Activated T-cell treated with anti-CD3 and anti-CD28 coated beads, Interleukin-2, amount 50 U/mL, for 72 hours (primary cell): ENCODE measurements at places on chromosomes 4 and X.

DNA sequence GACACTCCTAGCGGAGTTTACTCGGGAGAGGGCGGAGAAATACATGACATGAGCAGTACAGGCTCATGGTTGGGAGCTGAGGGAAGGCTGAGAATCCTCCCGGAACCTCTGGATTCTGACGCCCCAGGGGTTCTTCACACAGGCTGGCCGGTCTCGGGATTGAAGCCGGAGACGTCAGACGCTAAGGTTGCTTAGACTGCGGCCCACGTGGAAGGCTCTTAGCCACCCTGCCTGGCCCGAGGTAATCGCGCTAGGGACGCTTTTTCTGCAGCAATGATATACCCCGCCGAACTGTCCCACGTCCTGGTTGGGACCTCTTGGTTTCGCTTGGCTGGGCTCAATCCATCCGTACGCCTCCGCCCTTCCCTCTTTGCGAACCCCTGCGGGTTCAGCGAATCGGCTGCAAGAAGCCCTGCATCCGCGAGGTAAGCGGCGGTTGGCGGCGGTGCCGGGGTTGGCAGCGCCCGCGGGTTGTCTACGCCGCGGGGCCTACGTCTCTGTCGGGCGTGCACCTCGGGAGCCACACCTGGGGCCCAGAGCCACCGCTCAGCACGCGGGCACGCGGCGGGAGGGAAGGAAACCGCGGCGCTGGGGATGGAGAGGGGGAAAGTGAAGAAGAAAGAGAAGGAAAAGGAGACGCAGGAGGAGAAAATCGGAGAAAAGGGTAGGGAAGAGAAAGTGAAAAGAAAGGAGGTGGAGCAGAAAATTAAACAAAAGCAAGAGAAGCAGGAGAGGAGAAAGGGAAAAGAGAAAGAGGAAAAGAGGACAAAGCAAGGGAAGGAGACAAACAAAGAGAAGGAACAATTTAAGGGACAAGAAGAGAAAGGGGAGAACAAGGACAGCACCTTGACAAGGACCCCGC, at the start of gene ARL9:
Gene ARL9, plus strand, starts transcription at position 523 of the 862 bp plus-strand sequence. Its CDS starts 72 bp downstream, at position 595.
- DNase-seq, result peak; percentile 62

DNA sequence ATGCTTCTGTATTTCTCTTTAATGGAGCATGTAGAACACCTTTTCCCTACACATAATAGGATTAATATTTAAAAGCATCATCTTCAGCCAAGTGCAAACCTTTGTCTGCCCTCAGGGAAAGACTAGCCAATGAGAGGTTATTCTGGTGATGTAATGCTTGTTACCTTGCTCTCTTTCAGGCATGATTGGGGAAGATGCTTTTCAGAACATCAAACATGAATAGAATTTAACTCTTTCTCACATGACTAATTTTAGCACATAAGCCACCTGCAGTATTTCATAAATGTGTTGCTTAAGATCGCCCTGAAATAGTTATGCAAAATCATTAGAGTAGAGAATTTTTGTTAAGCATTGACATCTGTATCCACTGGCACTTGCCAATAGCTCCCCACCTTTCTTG, 10.7 kb upstream of the EPGN start:
- DNase-seq, result no peak

DNA sequence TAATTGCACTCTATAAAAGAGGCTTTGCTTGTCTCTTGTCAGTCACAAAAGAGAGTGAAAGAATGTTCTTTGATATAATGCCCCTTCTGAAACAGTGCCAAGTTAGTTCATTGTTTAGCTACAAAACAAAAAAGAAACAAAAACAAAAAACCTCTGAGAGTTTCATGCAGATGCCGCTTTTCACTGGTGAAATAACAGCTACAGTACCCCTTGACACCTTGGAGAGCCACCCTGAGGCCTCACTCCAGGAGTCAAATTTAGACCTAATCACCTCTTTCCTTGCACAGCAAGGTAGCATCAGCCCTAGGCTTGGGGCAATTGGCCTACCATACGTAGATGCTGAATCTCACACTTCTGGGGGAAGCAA, 185.2 kb downstream of the UNC5C start:
- DNase-seq, result no peak

GRCh38 chr4:68460085-68460484, 12.8 kb downstream of the TMPRSS11E start:
- DNase-seq, result no peak

GRCh38 chr4:7691982-7692381, 247.7 kb downstream of the AFAP1 start:
- DNase-seq, result no peak

GRCh38 chr4:95428291-95429070, 120.3 kb downstream of the UNC5C start:
- no peak for DNase-seq

- no peak for DNase-seq
These were observed 20.8 kb upstream of the SMIM9 start for GRCh38 chrX:154855256-154855655.

DNA sequence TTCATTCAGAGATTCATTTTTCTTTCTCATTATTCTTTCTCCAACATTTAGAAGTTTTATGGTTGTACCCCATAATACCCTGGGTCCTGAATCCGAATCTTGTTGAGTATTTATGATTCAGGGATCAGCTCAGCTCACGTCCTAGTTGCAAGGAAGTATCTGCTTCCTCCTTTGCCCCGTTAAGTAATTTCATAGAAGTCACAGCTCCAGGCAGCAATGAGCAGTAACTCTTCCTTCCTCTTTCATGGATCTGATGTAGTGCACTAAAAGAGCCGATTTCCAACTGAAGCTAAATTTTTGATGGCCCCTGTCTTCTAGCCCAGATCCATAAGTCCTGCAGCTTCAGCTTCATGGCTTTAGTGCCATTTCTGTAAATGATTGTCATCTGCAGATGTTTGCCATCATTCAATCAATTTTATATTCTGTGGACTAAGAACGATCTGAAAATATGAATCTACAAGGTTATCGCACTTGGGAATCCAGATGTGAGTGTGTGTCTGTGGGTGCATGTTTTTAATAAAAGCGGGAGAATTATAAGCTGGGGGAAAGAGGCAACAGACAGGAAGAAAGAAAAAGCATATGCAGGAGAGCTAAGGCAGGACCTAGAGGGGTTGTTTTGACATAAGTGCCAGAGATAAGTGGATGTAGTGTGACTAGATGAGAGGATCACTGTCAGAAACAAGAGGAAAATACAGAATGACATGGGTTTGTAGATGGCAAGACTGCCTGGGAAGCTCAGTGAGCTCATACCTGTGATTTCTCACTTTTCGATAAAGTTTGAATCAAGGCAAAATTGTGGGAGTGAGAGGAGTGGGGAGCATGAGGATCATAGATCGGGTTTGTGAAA, 17.5 kb downstream of the VEGFD start:
- no peak for DNase-seq

DNA sequence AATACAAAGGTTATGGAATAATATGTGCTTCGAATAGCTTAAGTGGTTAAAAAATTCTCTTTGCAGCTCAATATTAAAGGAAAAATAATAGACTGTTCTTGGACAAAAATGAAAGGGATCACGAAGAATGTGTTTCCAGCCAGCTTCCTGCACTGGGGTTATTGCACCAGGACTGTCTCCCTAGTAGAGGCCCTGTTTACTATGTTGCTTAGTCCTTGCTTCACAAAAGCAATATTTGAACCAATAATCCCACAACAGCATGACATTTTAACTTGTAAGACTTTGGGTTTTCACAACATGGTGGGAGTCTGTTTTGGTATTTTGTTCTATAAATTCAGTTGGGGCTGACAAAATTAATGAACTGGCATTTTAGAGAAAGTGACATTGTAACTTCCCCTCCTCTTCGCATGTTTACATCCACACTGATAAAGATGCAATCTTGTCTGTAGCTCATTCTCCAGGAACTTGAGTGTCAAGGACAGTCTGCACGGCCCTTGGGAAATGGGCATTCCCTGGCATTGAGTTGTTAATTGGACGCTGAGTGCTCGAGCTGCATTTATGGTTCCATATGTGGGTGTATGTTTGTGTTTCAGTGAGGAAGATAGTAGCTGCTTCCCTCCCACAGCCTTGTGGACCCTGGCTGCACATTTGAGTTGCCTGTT, 39.0 kb downstream of the SHROOM2 start:
- no peak for DNase-seq

GRCh38 chr4:169567916-169568315, 44.5 kb downstream of the NEK1 start:
- DNase-seq, result no peak

DNA sequence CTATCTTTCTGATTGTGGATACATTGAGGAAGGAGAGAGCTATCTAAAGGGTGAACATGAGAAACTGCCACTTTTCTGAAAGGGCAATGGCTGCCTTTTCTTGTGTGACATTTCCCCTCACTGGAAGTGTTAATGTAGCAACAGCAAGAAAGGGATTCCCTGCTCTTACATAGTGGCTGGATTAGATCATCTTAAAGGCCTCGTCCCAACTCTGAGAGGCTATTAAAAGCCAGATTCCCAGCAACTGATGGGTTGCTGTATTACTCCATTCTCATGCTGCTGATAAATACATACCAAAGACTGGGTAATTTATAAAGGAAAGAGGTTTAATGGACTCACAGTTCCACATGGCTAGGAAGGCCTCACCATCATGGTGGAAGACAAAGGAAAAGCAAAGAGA, 33.7 kb upstream of the ADH7 start:
- DNase-seq, result no peak

- no peak for DNase-seq
These were observed 263.6 kb downstream of the DCTD start for GRCh38 chr4:182653596-182653995.

DNA sequence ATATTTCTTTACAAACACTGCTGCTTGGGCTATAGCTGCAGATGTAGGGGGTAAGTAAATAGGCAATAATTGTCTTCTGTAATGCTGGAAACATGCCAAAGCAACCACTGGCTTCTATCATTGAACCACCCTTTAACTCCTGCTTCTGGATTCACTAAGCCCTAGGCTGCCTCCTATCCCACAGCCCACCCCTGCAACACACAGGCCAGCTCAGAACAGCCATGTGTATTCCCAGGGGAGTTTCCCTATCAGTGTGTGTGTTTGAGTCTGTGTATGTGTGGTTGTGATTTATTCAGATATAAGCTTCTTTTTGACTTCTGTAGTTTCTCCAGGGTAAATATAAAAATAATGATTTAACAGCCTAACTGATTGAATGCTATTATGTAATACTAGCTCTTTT, 291.3 kb downstream of the PCDH10 start:
- DNase-seq, result no peak

DNA sequence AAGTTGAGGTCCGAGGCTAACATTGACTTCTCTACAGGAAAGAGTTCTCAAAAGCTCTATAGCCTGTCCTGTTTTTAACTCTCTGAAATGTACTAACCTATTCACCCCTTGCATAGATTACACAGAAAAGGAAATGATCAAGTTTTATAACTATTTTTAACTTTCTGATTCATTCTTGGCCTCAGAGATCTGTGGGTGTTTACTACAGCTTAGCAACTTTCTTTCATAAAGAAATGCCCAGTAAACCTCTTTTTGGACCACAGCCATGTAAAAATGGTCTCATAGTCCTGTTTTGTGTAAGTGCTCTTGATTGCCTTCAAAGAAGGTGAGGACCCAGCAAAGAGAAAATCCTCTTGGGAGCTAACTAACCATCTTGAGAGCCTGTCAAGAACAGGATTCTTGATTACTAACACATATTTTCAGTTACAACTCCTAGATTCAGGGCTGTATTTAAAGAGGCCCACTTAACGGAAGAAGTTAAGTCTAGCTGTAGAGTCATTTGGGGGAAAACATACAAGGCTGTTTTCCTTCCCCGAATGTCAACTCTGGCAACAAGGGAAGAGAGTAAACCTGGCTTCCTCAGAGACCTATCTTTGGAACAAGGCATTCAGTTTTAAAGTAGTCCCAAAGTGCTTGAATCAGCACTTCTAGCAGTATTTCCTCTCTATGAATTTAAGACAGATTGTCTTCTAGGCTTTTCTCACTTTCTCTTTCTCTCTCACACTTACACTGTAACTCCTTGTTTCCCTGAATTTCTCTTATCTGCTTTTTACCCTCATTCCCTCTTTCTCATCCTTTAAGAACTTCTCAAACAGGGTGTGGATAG, 78.2 kb downstream of the IL21 start:
- peak; percentile 26 for DNase-seq

GRCh38 chr4:1241936-1242505, 6.9 kb downstream of the CTBP1 start:
- DNase-seq, result no peak

DNA sequence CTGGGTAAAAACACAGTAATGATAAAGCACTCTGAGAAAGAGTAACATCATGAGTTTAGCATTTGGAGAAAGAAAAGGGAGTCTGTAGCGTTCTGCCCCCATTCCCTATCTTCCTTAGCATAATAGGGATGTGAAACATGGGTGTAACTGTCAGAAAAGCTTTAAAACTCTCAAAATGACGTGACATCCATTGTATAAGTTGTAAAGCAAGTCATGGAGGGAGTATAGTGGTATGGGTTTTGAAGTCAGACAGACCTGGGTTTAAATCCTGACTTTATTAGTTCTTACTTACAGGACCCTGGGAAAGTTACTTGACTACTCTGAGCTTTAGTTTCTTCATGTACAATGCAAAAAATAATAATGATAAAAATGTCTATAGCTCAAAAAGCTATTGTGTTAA, 17.1 kb downstream of the FBXO8 start:
- DNase-seq, result no peak

- DNase-seq, result no peak
These were observed 89.9 kb upstream of the TLR2 start for GRCh38 chr4:153594210-153594609.

DNA sequence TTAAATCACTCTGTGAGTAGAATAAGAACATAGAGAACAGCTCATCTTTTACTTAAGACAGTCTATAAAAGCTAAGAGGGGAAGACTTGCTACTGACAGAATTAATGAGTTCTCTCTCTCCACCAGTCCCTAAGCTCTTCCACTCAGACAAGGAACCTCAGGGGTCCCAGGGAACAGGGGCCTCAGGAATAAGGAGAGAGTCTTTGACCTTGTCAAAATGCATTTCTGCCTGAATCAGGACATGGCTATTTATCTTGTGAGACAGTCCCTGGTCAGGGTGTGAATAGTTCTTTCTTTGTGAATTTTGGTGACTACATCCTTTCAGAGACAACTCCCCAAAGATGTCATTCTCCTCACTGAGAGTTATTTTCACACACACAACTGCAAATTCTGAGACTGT, 218.7 kb upstream of the HS3ST1 start:
- no peak for DNase-seq

DNA sequence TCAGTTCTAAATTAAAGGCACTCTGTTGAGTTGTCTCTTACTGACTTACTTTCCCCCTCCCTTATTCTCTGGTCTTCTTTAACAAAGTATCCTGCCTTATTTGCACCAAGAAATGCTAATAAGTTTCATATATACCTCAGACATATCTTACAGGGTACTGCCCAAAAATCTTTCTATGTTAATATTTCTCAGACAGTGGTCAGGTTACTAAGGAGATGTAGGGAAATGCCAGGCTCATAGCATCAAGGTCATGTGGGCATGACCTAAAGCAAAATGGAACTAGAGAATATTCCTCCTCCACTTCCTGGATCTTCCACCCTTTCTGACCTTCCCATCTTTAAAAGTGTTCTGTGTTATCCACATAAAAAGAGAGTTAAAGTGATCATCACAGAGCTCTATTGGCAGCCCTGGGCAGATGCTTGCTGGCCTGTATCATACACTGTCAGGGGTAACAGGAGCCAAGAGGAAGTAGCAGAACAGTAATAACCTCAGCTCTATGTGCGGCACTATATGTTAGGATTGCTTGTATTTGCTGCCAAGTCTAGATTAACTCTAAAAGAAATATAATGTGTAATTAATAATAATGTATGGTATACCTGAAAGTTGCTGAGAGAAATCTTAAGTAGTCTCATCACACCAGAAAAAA, 74.3 kb downstream of the IQCM start:
- no peak for DNase-seq
